ENCODE measurements at places on chromosomes 4 and X.

DNA sequence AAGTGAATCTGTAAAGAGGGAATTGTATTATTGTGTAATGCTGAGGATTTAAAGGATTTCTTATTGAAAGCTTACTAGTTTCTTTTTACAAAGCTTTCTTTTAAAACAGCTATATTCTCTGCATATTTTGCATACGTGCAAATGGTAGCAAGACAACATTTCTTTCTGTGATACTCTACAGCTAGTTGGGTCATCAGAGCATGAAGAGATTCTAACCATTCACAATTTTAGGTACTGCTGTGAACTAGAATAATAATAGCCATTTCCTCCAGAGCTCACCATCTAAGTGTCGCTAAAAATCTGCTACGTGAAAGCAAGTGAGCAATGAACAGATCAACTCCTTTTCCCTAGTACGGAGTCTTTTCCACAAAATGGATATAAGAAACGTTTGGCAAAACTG lies 37.3 kb downstream of the ARHGAP6 start:
- no peak for DNase-seq

GRCh38 chrX:47863187-47863586 lies 26.5 kb downstream of the ZNF81 start:
- DNase-seq, result no peak

DNA sequence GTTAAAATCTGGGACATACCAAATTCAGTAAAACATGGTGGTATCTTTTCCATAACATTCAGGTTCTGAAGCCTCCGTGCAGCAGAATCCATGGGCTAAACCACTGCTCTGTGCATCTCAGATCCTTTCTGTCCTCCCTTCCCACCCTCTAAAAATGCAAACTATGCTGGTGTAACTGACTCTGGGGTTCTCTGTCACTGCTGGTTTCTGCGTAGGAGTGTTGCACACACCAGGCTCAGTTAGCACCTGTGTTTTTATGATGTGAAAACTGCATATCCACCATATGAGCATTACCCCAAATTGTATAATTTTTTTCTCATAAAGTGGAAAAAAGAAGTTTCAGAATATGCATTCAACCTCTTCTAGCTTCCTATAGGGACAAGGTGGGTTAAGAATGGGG lies 22.4 kb upstream of the IL21 start:
- DNase-seq, result no peak

DNA sequence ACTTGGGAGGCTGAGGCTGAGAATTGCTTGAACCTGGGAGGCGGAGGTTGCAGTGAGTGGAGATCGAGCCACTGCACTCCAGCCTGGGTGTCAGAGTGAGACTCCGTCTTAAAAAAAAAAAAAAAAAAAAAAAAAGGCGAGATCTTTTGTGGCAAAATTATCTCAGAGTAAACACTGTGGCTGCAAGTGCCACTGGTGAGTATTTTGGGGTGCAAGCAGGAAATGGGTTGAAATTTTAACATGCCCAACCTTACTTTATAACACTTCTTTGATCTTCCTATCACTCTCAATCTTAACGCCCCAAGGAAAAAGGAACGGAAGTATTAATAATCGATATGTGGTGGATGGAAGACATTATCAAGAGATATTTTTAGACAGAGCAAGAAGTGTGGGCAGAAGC lies 32.1 kb downstream of the SLC34A2 start:
- DNase-seq, result no peak

- no peak for DNase-seq
Measured at GRCh38 chr4:87530868-87531267, 1.7 kb upstream of the SPARCL1 start.

DNA sequence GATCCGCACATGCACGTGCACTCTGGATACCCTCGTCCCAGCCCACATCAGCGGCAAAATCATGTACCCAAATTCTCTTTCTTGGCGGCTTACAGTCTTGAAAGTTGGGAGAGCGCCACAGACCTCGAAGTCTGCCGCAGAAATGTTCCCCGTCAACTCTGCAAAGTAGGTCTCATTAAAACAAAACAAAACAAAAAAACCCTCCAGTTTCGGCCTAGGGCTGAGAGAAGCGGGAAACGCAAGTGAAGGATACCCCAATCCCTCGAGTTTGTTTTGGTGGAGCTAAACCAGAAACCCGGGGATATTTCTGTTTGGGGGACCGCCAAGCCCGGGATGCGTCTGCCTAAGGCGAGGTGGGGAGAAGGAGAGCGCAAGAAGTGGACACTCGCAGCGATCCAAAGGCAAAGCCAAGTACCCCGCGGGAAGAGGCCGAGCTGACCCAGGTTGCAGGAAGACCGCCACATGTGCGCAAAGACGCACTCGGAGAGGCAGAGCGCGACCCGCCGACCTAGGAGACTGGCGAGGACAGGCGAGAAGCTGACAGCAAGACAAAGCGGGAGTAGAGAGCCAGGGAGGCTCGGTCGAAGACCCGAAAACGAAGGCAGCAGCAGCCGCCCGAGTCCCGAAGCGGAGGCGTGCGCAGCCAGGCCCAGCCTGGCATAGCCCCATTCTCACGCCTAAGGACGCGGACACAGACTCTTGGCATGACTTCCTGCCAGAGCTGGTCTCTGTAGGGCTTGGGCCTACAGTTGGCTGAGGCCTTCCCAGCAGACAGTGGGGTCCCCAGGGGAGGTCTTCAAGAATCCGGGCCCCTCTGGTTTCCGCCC lies 49.6 kb upstream of the BCOR start:
- DNase-seq, result no peak

DNA sequence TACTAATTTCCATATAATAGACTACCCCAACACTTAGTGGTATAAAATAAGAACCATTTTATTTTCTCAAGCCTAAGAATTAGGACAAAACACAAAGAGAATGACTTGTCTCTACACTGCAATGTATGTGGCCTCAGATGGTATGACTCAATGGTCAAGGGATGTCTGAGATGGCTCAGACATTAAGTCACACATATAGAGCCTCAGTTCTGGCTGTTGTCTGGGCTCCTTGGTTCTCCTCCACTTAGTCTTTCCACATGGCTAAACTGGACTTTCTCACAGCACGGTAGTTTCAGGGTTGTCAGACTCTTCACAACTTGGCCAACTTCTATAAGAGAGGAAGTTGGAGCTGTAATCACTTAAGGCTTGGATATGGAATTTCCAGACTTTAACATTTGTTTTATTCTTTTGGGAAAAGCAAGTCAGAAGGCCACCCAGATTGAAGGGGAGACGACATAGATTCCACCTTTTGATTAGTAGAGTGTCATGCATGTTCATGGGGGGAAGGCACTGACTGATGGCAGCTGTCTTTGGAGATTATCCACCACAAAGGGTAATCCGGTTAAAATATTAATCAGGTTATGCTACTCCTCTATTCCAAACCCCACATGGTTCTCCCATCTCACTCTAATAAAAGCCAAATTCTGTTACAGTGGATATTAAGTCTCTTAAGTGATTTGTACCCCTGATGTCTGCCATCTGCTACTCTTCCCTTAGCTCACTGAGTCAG lies 9.4 kb downstream of the IL15 start:
- DNase-seq, result no peak

DNA sequence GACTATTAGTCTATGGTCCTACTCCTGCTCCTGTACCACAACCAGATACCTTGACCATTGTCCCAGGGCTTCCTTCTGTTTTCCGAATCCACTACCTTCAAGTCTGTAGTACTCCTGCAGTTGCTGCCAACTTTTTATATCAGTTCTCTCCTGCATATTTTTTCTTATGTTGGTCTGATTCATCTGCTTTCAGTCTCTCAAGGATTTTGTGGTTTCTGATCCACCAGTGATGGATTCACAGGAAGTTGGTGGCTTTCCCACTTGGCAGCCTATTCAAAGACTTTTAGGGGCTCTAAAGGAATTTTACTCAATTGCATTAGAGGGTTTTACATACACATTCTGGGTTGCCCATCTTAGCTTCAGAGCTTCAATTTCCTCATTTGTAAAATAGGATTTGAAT lies 23.6 kb downstream of the KIF4A start:
- no peak for DNase-seq

- DNase-seq, result no peak
Measured at GRCh38 chr4:105283501-105283900, 136.8 kb downstream of the TET2 start.

GRCh38 chr4:106497271-106497670 lies 128.7 kb upstream of the GIMD1 start:
- no peak for DNase-seq

DNA sequence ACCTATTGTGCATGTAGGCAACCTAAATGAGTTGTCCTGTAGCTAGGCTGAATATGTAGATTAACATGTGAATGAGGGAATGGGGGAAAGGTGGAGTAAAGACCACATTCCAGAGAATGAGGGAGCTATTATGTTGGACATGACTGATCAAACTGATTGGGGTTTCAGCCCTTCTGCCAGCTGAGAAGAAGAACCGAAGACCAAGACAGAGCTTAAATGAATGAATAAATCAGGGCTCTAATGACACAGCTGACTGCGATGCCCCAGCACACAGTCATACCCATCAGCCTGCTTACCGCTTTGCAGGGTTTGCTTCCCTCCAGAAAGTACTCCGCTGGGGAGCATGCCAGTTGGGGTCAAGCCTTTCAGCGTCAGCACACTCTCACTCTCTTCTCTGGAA lies 315.4 kb downstream of the PPP3CA start:
- DNase-seq, result no peak

DNA sequence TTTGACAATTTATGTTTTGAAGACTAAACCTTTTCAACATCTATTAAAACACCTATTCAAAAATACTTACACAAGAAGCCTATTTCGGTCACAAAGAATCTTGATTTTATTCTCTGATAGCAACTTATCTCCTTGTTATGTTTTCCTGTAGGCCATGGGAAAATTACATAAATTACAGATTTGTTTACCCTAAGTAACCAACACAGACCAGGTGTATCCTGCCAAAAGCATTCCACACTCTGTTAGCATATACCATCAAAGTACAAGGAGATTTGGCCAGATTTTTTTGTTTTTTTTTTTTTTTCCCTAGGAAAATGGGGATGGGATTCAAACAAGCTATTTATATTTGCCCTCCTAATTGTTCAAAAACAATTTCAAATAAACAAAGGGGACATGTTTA lies 497.9 kb upstream of the MAGEB18 start:
- DNase-seq, result no peak

DNA sequence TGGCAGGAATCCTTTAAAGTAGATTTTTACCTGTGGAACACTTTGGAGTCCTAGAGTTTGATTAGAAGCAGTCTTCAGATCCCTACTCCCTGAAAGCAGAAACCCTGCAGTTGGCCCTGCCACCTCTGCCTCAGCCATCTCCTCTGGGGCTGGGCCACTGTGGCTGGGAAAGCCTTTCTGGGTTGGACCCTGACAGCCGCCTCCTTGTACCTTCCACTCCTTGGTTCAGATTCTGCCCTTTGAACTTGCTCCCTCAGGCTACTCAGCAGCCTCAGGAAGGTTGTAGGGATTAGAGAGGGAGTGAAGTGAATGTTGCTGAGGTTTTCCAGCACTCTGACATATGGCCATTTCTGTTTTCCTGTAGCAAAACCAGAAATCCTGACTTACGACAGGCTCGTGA lies 65.5 kb downstream of the KIT start:
- DNase-seq, result no peak

GRCh38 chr4:175378372-175378771 lies 433.7 kb downstream of the GPM6A start:
- DNase-seq, result no peak

DNA sequence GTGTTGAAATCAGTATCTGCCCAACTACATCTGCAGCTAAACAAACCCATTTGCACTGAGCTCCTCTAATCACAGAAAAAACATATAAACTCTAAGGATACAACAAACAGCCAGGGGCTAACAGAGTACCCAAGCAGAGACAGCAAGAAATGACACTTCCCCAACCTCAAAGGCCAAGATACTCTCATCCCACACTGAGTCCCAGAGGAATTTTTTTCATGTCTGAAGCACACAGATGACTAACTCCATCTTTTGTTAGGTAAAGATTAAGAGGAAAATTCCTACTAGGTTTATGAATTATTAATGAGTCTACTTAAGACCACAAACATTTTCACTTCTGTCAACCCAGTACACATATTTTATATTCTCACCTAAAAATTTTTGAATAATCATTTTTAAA lies 31.6 kb downstream of the SEPSECS start:
- no peak for DNase-seq

DNA sequence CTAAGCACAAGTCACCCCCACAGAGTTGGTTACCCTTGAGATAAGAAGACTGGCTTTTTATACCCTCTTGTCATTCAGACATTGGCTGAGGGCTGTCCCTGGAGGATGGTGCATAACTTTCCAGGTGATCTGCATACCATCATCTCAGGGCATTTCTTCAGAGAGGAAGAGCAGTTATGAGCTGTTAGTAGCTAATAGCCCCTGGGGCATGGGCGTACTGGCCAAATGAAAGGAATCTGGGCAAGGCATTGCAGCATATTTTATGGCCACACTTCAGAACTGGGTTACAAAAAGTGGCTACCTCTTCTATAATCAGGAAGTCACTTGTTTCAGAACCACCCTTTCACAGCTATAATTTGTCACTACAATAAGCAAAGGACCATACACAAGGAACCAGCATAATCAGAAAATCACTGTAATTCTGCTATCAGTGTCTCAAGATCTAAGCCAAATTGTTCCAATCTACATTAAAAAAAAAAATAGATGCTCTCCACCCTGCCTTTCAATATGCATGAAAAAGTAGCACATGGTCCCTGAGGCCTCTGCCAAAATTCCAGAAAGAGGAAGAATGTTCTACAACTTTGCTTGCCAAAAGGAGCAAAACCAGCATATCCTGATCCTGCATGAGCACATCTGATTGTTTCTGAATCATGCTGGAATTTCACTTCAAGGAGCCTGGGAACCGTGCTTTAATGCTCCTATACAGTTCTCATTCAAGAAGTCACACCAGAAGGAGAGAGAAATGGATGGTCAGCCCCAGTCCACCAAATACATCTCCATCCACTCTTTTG lies 92.0 kb downstream of the TMEM144 start:
- no peak for DNase-seq

DNA sequence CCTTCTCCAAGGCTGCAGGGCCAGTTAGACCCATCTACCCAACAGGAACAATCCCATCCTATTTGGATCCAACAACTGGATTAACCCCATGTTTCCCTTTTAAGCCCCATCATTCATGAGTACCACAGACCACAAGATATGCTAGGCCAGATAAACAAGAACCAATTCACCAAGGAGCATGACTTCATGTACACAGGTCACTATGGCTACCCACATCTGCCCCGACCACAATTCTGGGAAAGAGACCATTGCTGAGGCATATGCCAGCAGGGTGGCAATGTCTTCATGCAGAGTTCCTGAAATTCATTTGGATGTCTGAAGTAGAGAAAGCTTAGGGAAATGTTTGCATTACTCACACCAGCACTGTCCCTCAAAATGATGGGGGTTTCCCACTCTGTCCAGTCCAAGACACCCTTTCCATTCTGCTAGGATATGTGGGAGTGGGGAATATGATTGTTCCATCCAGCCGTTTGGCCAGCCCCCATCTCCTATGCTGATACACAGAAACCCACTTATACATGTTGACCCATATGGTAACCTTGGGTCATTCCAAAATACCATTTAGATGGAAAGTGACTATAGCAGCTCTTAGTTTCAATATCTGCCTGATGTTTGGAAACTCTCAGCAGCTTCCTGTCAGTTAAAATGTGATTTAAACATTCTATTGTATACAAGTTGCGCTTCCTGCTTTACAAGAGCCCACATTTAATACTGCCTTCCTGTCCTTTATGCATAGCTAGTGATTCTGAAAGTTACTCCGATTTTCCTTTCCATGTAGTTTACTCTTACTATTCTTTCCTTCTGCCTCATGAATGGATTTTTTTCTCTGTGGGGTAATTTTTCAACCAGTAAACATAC lies 129.0 kb downstream of the AMMECR1 start:
- no peak for DNase-seq
